ENCODE measurements at places on chromosomes 13 and 19. TPM values are rescaled to one million over a fixed set of nuclear protein-coding genes. Genes with fewer than 3 reads are reported as not detected.

GRCh38 chr13:81738364-81738763, 1397.4 kb upstream of the SPRY2 start:
- DNase-seq, result no peak

GRCh38 chr13:77574096-77574495, 38.6 kb downstream of the SCEL start:
- no peak for DNase-seq

GRCh38 chr19:45114116-45114515, 21.1 kb downstream of the PPP1R37 start:
- no peak for DNase-seq

- no peak for DNase-seq
These were observed 566 bp downstream of the HMG20B start for GRCh38 chr19:3573162-3573857.

DNA sequence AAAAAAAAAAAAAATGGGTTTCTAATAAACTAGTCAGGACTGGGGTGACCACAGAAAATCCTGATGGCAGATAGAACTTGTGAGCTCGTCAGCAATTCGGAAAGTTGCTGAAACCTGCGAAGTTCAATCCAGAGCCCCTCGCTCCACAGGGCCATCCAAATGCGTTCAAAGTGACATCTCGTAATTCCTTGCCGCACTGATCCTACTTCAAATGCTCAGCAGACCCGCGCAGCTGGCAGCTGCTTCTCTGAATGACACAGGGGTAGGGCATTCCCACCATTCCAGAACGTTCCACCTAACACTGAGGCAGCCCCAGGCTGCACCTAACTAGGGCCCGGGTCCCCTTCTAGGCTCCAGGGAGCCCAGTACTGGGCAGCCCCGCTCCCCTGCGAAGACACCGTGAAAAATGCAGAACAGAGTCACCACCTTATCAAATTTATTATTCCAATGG, 4.8 kb upstream of the DAPK3 start:
- no peak for DNase-seq

DNA sequence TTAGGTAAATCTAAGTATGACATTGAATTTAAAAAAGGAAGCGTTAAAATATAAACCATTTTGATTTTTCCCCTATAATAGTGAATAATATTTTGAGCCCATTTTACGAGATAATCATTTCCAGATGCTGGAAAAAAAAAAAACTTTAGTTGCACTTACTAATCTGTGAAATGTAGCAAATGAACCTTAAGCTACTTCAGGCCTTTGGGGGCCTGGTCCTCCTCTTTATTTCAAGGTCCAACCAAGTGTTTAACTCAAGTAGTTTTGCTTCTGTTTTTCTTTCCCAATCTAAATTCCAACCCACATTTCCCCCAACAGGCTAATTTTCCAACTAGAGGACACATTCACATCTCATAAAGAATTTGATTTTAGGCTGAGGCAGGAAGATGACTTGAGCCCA, 101.2 kb downstream of the TNFRSF19 start:
- no peak for DNase-seq

DNA sequence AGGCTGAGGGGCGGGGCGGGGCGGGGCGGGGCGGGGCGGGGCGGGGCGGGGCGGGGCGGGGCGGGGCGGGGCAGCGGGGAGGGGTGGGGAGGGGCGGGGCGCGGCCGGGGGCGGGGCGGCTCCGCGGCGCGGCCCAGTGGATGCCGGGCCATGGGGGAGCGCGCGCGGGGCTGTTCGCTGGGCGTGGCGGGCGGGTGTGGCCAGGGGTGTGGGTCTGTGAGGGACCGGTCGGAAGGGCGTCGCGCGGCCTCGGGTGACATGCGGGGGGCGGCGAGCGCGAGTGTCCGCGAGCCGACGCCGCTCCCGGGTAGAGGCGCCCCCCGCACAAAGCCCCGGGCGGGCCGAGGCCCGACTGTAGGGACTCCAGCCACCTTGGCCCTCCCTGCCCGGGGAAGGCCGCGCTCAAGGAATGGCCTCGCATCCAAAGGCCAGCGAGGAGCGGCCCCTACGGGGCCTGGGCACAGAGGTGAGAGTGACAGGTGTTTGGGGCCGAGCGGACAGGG, at the start of gene ZFP28:
ZFP28 (plus strand) TSS at position 188 of the 503 bp plus-strand sequence; CDS start at position 259, 71 bp downstream.
- DNase-seq, result peak; percentile 93

GRCh38 chr19:1066748-1067340, at the start of gene ARHGAP45:
Gene ARHGAP45, plus strand, starts transcription at chr19:1067167. Its CDS starts 239 bp downstream, at chr19:1067406.
- no peak for DNase-seq

DNA sequence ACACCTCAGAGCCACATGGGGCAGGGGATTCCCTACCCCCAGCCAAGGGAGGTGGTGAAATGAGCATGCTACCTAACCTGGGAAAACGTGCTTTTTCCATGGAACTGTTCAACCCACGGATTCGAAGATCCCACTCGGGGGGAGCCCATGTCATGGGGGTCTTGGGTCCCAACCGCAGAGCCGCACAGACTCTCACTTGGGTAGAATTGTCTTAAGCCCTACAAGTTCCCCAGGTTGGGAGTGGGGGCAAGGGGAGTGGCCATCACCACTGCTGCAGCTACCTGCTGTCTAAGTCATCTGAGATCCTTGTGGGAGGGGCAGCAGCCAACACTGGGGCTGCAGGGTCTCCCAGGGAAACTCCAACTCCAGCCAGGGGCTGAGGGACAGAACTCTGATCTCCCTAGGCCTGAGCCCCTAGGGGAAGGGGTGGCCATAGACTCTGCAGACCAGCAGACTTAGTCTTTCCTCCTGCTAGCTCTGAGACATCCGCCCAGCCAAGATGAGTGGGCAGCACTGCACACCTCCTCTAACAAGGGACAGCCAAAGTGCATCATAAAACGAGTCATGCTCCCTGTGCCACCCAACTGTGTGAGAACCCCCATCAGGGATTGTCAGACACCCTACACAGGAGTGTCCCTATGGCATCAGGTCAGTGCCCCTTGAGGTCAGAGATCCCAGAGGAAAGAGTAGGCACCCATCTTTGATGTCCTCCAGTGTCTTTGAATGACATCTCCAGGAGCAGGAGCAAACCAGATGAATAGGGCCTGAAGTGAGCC, 610.4 kb upstream of the SLITRK6 start:
- DNase-seq, result no peak

GRCh38 chr13:101474419-101474957, 22.0 kb downstream of the ITGBL1 start:
- DNase-seq, result no peak

The ANKLE1 gene
- under 0.01 TPM for total RNA-seq

The TPTE2 gene
- not detected for total RNA-seq

The CHERP gene
- 9.1 TPM for total RNA-seq

The UPF3A gene
- 25.2 TPM for total RNA-seq

The ZNF878 gene
- total RNA-seq, result 0.42 TPM

The SERTAD1 gene
- total RNA-seq, result 13.7 TPM

The METTL21C gene
- not detected for total RNA-seq
